ENCODE measurements at places on chromosomes 5 and 9. TPM values are rescaled to one million over a fixed set of nuclear protein-coding genes. Genes with fewer than 3 reads are reported as not detected.

The GLRX gene
- polyA plus RNA-seq, result 18.6 TPM

The TAS2R1 gene
- not detected for polyA plus RNA-seq

The EPB41L4A gene
- polyA plus RNA-seq, result 5.2 TPM

The IFNA2 gene
- not detected for polyA plus RNA-seq

The IFNB1 gene
- polyA plus RNA-seq, result not detected

The THBS4 gene
- 279 TPM for polyA plus RNA-seq

The TENT4A gene
- 15.8 TPM for polyA plus RNA-seq

The SOX30 gene
- 0.59 TPM for polyA plus RNA-seq

The SOHLH1 gene
- polyA plus RNA-seq, result not detected

All from muscle of back (tissue), 13 donors.